ENCODE measurements at places on chromosomes 2 and 18. TPM values are rescaled to one million over a fixed set of nuclear protein-coding genes. Genes with fewer than 3 reads are reported as not detected.

The TSPYL6 gene
- total RNA-seq: not detected

The SCN9A gene
- total RNA-seq: 1.3 TPM

The CDK5R2 gene
- not detected for total RNA-seq

The GDF7 gene
- 0.16 TPM for total RNA-seq

The CNTNAP5 gene
- total RNA-seq: under 0.01 TPM

The GREB1L gene
- total RNA-seq: 1.3 TPM

The ESCO1 gene
- total RNA-seq: 15.2 TPM

The OSBPL6 gene
- 0.65 TPM for total RNA-seq

The KCNG2 gene
- total RNA-seq: not detected

The ARHGEF33 gene
- total RNA-seq: 0.16 TPM

The TLX2 gene
- total RNA-seq: not detected

The PDK1 gene
- 4.7 TPM for total RNA-seq

The GKN2 gene
- total RNA-seq: not detected

The ZNF236 gene
- total RNA-seq: 9.5 TPM

Data from bladder microvascular endothelial cell (primary cell).